ENCODE measurements at places on chromosomes 2 and 18. TPM values are rescaled to one million over a fixed set of nuclear protein-coding genes. Genes with fewer than 3 reads are reported as not detected.

DNA sequence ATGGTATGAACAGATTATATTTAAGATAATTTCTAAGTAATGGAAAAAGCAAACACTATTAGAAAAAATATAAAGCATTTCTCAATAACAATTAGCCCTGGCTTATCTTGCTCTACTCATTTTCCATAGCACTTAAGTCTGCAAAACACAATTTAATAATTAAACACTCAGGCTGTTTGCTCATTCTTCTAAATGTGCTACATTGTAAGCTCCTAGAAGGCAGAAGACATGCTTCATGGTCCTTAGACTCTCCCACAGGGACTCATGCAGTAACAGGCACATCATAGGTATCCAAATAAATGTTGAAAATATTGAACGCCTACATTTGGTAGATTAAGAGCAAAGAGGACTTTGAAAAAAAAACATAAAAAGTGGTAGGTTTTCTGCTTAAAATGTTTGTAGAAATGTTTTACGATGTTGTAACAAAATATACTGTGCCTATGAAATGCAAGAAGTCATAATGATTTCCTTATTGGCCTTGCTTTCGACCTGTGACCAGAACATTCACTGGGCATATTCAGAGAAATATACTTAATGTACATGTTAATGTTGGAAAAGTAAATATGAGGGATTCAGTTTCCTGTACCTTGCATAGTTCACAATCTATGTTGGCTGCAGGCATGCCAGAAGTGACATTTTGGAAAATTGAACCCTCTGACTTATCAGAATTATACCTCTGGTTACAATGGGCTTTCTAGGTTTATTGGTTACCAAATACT is 27.2 kb downstream of the G6PC2 start:
- peaks cover 18% of the 10 kb centered on the region for H3K27me3 ChIP-seq
- no peak overlapping the region for H3K27ac ChIP-seq
- H3K4me1 ChIP-seq, result no peaks in the 10 kb centered on the region
- H3K36me3 ChIP-seq, result no peaks in the 10 kb centered on the region
- no peak for DNase-seq
- no peak overlapping the region for H3K4me3 ChIP-seq

DNA sequence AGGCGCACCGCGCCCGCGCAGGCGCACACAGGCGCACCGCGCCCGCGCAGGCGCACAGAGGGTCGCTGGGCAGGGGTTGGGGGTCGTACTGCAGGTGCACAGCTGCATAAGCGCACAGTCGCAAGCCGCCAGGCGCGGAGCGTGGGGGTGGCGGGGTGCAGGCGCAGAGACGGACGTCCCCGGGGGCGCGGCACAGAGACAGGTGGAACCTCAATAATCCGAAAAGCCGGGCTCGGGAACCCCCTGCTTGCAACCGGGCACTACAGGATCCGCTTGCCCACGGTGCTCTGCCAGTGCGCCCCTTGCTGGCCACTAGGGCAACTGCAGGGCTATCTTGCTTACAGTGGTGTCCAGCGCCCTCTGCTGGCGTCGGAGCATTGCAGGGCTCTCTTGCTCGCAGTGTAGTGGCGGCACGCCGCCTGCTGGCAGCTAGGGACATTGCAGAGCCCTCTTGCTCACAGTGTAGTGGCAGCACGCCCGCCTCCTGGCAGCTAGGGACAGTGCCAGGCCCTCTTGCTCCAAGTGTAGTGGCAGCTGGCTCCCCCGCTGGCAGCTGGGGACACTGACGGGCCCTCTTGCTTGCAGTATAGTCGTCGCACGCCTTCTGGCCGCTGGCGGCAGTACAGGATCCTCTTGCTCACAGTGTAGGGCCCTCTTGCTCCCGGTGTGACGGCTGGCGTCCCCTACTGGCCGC is 34.9 kb downstream of the FAM110C start:
- H3K27me3 ChIP-seq, result peaks cover 8% of the 10 kb centered on the region
- H3K4me3 ChIP-seq, result no peak overlapping the region
- peak; percentile 78 for DNase-seq
- no peaks in the 10 kb centered on the region for H3K36me3 ChIP-seq

DNA sequence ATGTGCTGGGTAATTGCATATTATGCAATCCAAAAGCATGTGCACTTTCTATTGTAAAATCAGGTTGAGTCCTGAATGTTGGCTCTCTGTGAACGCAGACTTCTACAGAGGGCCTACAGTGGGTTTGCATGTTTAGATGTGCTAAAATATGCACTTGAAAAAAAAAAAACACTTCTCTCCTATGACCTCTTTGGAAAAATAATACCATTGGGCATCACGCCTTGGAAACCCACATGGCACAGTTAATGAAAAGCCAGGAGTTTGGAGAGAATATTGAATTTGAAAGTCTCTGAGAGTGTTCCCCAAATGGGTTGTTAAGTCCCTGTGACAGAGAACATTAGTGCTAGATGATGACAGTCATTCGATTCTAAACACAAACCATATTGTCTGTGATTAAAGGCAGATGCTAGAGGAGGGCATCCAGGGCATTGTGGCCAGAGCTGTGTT is 710.4 kb upstream of the PIK3C3 start:
- no peak for DNase-seq
- no peaks in the 10 kb centered on the region for H3K27me3 ChIP-seq
- H3K27ac ChIP-seq, result no peak overlapping the region
- no peak overlapping the region for H3K4me3 ChIP-seq
- H3K36me3 ChIP-seq, result no peaks in the 10 kb centered on the region
- no peaks in the 10 kb centered on the region for H3K4me1 ChIP-seq

DNA sequence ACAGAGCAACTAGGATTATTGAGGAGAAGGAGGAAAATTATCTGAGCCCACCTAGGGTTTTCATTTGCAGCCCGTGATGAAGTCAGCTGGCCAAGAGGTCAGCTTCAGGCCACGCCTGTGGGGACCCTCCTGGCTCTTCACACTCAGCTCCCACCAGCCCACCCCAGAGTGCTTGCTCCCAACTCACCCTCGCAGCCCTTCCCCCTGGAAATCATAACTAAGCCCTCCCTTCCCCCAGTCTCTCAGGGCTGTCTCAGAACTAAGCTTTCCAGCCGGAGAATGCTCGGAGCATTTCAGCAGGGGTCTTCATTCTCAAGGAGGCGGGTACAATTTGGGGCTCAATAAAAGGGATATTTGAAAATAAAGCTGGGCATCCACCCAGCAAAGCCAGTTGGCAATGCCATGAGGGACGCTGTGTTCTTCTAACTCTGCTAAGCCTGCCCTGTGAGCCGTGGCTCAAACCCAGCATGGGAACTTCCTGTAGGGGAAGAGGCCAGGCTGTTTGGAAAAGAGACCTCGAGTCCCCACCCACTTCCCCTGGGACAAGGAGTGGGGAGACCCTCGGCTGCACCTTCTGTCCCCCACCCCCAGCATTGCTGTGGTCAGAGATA is 194.9 kb downstream of the CTIF start:
- H3K4me3 ChIP-seq, result no peak overlapping the region
- no peak for DNase-seq
- H3K36me3 ChIP-seq, result no peaks in the 10 kb centered on the region
- peaks cover 4% of the 10 kb centered on the region for H3K4me1 ChIP-seq

ATL2 gene
- total RNA-seq, result 55.9 TPM
